ENCODE measurements at places on chromosomes 12 and 14. TPM values are rescaled to one million over a fixed set of nuclear protein-coding genes. Genes with fewer than 3 reads are reported as not detected.

- peak; percentile 77 for DNase-seq
Measured at GRCh38 chr14:68476212-68477109, 316.4 kb downstream of the ZFP36L1 start.

GRCh38 chr14:24665440-24665991 is 31.5 kb upstream of the GZMB start:
- DNase-seq, result no peak

DNA sequence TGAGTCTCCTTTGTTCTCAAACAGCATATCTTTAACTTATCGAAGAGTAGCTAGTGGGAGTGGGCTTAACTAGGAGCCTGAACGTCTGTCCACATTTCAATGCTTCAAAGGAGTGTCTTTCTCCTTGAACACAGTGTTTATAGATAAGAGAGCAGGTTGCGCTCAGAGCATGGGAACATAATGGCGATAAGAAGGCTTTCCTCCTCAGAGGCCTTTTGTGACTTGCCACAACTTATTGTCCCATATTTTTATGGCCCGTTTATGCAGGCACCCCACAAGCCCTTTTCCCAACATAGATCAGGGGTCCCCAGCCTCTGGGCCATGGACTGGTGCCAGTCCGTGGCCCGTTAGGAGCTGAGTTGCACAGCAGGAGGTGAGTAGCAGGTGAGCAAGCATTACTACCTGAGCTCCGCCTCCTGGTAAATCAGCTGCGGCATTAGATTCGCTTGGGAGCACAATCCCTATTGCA is 2.6 kb upstream of the DDX47 start:
- DNase-seq, result no peak

DNA sequence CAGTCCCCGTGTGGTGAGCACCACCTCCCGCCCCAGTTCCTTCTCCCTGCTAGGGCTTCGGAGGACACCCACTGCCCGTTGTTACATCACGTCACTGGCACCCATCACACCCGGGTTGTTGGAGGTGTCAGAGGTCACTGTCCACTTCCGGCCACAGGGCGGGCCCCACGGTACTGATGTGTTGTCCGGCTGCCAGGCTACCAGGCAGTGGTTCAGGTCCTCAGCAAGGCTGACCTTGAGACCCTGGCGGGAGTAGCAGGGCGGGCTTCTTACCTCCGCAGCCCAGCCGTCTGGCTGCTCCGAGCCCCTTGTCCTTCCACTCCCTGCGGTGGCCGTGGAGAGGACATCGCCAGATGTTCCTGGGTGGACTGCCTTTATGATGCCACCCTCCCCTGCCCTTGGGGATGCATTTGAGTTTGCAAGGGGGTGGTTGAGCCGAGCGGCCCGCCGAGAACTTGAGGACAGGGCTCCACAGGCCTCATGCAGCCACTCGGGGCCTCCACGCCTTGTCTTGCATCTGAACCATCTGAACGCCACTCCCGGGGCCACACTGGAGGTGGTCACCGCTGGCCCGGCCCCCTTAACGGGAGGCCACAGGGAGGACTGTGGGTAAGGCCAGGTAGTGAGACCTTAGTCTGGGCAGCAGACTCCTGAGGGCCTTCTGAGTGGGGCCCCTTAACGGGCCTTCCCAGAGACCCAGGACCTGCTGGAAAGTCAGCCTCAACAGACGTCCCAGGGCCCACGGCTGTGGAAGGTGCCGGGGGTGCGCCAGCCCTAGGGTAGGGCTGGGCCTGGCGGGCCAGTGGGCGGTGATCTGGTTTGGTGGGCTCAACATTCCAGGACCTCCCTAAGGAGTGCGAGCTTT is 27.1 kb upstream of the PLD4 start:
- peak; percentile 47 for DNase-seq

- no peak for DNase-seq
Measured at GRCh38 chr12:19239616-19240234, 110.2 kb downstream of the PLEKHA5 start.

GRCh38 chr14:68819260-68819691 is 26.4 kb upstream of the ZFP36L1 start:
- DNase-seq, result no peak

DNA sequence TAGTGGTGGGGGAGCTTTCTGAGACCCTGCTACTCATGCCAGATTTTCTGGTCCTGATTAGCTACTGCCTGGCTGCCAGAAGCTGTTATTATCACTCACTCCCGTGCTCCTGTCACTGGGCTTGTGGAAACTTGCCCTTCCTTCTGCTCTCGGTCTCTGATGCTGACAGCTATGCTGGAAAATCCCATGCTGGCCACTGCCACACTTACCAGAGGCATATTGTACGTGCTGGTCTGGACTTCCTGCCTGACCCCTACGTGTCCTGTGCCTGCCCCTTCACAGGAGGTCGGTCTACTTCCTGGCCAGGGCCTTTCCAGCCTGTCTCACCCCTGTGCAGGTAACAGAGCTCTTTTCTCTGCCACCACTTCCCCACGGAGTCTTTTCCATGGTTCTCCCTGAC is 149.4 kb upstream of the PLEKHG7 start:
- peak; percentile 75 for DNase-seq

DNA sequence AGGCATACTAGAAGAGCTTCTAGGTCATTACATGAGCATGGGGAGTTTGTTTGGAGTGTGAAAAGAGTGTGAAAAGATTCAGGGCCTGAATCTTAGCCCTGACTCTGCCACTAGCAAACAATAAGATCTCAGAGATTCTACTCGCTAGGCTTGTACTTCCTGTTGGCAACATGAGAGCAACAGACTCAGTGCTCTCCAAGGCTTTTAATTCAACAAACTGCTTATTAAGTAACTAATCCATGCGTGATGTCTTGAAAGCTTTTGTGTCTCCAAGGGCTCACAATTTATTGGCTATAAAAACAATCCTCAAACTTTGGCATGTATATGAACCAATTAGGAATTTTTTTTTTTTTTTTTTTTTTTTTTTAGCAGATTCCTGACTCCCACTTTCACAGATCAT is 105.1 kb downstream of the STXBP6 start:
- DNase-seq, result no peak

- DNase-seq, result no peak
Measured at GRCh38 chr14:98345161-98345560, 926.8 kb downstream of the BCL11B start.

- DNase-seq, result no peak
Measured at GRCh38 chr12:14279845-14280244, 85.6 kb upstream of the ATF7IP start.

DNA sequence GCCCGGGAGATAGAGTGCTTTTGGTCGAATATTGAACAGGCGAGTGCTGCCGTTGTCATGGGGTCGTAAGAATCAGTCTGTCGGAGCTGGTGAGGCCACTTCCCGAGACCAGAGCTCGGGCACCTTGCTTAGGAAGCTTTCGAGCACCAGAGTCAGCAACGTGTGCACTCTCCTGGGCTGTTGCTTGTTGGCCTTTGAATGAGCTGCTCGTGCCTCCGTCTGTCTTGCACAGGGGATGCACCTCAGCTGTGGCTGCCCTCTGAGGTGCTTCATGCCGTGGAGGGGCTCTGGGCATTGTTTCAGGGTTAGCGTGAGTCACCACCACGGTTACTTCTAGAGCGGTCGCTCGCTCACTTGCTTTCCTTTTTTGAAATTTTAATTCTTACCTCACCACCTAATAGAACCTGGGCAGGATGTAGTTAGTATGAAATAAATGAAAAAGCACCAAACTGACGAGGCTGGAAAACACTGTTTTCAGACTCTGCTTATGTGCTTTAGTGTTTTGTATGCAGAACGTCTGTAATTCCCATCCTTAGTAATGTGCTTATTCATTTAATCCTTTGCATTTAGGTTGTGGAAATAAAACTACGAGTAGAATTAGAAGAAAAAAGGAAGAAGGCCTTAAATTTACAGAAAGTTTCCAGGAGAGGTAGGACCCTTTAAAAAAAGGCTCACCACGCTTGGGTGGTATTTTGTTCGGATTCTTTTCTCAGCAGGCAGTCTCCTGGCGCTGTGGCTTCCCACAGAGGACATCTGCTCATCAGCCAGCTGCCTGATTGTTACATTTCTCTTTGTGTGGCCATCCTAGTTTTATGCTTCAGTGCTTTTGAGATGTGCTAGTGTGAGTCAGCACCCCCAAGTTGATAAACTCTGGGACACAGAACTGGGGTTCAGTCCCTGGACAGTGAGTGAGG is 40.6 kb downstream of the EP400 start:
- DNase-seq, result peak; percentile 64

GRCh38 chr14:102610968-102611811 is 18.7 kb downstream of the RCOR1 start:
- no peak for DNase-seq

DNA sequence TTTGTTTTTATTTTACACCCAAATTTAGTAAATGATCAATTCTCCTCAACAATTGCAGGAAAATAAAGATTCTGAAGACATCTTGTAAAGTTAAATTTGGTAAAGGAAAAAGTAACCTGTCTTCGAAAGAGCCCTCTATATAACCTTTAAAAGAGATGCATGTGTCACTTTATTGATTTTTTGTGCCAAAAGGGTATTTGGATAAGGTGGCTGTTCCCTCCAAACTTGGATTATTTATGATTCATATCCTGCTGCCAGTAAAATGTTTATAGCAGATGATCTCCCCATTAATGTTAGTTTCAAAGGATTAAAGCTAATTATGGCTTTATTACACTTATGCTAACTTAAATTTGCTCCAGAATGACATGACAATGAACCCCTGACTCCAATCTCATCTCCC is 98.8 kb downstream of the DUSP6 start:
- no peak for DNase-seq

GRCh38 chr14:30903285-30904124 is 29.1 kb downstream of the COCH start:
- DNase-seq, result no peak

DNA sequence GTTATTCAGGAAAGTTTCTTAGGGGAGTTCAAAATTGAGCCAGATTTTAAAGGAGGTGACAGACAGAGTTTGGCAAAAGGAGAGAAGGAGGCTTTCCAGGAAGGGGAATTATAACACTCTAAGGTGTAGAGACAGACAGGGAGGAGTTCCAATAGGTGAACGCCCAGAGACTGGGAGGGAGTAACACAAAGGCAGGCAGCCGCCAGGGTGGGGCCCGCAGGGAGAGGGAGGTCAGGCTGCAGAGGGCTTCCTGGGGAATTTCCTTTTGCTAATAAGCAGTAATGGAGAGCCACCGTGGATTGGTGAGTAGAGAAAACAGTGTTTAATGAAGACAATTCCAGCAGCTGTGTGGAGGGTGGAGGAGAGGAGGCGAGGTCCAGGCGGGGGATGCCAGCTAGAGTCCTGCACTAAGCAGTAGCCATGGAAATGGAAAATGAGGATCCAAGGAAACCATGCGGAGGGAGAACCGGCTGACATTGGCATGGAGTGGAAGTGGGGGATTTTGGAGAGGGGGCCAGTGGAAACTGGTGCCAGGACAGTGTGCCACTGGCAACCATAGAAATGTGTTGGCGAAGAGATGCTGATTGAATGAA is 22.2 kb downstream of the GRIN2B start:
- DNase-seq, result no peak

GRCh38 chr12:2003676-2004112 is 563 bp downstream of the DCP1B start:
- DNase-seq, result no peak

DNA sequence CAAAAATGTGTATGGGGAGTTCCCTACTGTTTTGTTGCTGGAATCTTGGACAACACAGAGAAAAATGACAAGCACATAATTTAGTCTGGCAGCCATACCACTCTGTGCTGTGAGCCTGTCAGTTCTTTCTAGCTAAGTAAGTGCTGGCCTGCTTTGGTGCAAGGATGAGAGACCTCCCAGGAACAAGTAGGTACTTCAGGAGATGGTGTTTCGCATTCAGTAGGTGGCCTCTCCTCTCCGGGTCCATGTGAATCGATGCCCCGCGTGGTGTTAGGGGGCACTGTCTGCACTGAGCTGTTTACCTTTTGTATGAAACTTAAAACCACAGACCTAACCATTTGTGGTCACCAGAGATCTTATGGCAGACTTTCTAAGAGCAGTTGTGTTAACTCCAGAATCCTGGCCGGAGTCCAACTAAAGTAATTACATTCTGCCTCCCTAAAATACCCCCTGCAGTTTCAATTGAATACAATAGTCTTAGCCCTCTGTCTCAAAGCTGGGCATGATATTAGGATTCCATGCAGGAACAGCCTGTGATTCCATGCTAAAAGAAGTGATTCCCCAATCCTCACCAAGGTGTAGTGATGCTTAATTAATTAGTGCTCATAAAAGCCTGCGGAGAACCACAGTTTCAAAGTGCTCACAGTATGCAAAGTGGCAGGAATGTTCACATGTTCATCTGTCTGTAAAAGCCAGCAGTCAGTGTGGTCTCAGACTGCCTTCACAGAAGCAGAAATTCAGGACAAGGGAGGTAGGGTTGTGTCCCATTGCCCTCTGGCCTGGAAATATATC is 64.2 kb downstream of the LLPH start:
- no peak for DNase-seq

DNA sequence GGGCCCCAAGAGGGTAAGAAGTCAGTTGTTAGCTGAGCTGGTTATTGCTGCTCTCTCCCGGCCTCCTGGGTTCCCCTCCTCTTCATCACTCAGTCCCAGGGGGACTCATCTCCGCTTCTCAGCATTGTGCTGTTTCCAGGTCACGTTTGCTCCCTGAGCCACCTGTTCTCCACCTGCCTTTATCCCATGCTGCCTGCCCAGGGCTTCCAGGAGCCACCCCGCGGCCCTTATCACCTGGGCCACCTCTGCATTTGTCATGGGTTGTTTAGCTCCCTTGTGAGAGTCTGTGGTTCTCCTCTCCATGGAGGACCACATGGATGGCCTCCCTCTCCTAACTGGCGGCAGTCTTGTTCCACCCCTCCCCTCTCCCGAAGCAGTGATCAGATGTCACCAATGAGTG is 36.0 kb downstream of the SYNDIG1L start:
- no peak for DNase-seq

- DNase-seq, result no peak
Measured at GRCh38 chr14:98579140-98579539, 692.9 kb downstream of the BCL11B start.

DNA sequence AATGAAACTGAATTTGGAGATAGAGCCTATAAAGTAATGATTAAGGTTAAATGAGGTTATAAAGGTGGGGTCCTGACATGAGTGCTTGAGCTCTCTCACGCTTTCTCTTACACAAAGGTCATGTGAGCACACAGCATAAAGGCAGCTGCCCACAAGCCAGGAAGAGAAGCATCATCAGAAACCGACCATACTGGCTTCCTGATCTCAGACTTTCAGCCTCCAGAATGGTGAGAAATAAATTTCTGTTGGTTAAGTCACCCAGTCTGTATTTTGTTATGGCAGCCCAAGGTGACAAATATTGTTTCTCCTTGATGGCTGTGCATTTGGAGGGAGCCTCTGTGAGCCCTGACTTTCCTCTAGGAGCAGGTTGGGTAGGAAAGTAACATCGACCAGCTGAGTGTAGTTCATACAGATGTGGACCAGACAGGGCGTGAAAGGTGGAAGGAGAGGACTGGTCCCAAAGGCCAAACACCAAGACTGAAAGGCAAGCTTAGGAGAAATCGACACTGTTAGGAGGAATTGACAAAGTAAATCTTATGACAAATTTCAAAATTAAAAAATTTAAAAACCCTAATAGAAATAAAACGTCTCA is 97.6 kb upstream of the SLC38A2 start:
- DNase-seq, result no peak

- DNase-seq, result no peak
Measured at GRCh38 chr12:67780580-67781084, 132.1 kb downstream of the DYRK2 start.

GRCh38 chr12:112936927-112937326 is 1.3 kb upstream of the OAS3 start:
- no peak for DNase-seq

WASHC3 gene
- 36.9 TPM for total RNA-seq

ARHGAP9 gene
- 16.2 TPM for total RNA-seq

RXYLT1 gene
- total RNA-seq, result 16.5 TPM

LRCOL1 gene
- not detected for total RNA-seq

NOS1 gene
- 0.66 TPM for total RNA-seq

ACTR6 gene
- total RNA-seq, result 23.9 TPM

PTPRO gene
- 11.7 TPM for total RNA-seq

LRRK2 gene
- total RNA-seq, result 42.0 TPM

CCDC196 gene
- total RNA-seq, result not detected
